ENCODE measurements at places on chromosomes 13 and 19.

- no peak for DNase-seq
Observed at GRCh38 chr13:42215578-42216421, 56.2 kb upstream of the AKAP11 start.

GRCh38 chr19:51440846-51441409 lies 17.3 kb downstream of the SIGLEC8 start:
- no peak for DNase-seq

DNA sequence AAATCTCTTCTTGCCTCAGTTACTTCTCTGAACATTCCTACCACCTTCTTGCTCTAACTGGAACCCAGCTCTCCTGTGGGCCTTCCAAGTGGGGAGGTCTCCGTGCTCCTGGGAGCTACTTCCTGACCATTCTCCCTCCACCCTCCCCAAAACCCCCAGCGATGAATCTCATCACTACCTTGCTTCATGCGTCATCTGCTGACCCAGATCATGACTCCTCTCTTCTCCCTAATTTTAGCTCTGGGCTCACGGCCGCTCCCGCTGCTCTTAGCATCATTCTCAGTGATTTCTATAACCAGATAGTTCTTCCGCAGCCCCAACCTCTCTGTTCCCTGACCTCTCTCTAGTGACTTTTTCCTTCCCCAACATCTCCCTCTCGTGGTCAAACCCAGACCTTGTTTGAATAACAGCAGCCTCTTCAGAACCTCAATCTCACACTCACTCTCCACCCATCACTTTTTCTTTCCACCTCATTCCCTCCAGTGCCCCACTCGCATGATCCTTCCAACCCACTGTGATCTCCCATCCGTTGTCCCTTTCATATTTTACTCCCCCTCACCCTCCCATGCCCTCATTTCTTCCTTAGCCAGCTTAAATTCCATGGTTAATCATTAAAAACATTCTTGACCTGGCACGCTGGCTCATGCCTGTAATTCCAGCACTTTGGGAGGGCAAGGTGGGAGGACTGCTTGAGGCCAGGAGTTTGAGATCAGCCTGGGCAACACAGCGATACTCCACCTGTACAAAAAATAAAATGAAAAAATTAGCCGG lies 21.8 kb downstream of the MRPS12 start:
- DNase-seq: no peak

GRCh38 chr19:34228762-34229161 lies 25.6 kb upstream of the GARRE1 start:
- no peak for DNase-seq

DNA sequence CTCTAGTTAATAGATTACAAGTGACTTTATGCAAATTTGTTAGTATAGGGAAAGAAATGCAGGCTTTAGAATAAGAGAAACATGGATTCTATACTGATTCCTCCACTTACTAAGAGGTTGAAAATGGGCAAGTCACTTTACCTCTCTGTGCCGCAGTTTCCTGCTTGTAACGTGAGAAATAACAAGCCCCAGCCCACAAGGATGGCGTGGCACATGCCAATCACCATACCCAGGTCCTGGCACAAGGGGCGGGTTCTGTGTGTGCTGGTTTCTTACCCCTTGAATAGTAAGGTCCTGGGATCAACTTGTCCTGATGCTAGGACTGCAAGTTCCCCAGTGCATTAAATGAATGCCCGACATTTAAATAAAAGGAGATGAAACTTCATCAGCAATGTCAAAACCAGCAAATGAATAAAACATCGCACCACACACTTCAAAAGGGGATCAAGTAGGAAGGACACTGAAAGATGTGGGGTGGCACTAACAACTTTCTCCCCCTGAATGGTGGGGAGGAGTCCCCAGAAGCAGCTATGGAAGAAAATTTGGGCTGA lies 7.9 kb upstream of the SIGLEC9 start:
- no peak for DNase-seq

GRCh38 chr13:110319774-110320509 lies 12.9 kb downstream of the COL4A2 start:
- DNase-seq: no peak

- DNase-seq: no peak
Observed at GRCh38 chr19:15170345-15170744, 30.4 kb downstream of the NOTCH3 start.

GRCh38 chr19:17889609-17890214 lies 18.0 kb downstream of the SLC5A5 start:
- no peak for DNase-seq

DNA sequence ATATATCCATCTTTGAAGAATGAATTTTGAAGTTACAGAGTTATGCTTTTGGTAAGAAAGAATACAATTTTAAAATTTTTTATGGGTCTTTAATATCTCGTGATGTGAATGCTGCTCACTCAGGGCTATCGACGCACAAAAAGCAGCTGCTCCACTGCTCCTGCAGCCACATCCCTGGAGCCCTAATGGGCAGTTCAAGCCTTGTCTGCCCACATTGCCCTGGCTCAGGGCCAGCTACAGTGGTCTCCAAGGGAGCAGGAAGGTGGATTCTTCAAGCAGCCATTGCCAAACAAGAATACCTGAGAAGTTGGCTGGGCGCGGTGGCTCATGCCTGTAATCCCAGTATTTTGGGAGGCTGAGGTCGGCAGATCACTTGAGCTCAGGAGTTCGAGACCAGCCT lies 85.8 kb downstream of the IPO5 start:
- no peak for DNase-seq

- no peak for DNase-seq
Observed at GRCh38 chr19:30046522-30046921, 104.5 kb downstream of the URI1 start.

- DNase-seq: no peak
Observed at GRCh38 chr19:2703691-2704216, 1.3 kb upstream of the GNG7 start.

All from activated naive CD4-positive, alpha-beta T cell (primary cell).